ENCODE measurements at places on chromosomes 2 and 18.
A peak's percentile ranks its signal among the peaks of the same experiment; 100 is the strongest.

GRCh38 chr2:42136782-42137124 lies 32.4 kb upstream of the EML4 start:
- no peak for DNase-seq

DNA sequence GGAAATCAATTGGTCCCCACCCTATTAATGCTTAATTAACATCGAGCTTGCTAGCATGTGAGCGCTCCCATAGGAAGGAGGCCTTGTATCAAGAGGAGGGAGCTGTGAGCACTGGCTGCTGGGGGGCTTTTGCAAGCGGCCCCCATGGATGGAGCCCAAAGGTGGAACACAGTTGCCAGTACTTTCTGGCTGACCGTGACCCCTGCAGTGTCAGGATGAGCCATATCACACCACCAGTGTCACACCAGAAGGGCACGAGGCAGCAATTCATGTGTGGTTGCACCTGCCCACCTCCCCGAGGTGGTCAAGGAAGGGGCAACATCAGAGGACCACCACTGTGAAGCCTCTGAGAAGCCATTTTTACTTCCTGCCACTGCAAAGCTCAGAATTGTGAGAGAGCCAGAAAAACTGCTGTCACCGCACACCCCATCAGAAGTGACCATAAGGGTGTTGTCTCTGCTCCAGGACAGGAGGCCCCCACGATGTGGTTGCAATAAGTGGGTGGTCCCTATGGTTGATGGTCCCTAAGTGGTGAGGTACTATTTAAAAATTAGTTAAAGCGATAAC lies 99.8 kb upstream of the RAB6C start:
- no peak for DNase-seq

- no peak for DNase-seq
Measured at GRCh38 chr2:207290833-207291624, 125.3 kb upstream of the KLF7 start.

DNA sequence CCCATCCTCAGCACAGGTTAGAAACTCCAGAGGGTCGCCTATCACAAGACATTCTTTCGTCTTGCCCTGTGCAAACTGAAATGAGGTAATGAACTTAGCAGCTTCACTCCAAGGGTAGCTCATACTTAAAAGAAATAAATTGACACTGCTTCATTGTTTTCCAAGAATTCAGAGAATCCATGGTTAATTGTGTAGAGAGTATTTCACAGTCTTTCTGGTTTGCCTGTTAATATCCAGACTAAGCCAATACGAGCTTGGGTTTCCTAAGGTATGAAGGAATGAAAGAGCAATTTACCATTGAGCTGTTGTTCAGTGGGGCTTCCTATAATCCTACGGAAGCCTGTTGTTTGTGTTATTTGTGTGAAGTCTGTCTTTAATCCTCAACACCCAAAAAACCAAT lies 58.7 kb downstream of the FAM124B start:
- no peak for DNase-seq

DNA sequence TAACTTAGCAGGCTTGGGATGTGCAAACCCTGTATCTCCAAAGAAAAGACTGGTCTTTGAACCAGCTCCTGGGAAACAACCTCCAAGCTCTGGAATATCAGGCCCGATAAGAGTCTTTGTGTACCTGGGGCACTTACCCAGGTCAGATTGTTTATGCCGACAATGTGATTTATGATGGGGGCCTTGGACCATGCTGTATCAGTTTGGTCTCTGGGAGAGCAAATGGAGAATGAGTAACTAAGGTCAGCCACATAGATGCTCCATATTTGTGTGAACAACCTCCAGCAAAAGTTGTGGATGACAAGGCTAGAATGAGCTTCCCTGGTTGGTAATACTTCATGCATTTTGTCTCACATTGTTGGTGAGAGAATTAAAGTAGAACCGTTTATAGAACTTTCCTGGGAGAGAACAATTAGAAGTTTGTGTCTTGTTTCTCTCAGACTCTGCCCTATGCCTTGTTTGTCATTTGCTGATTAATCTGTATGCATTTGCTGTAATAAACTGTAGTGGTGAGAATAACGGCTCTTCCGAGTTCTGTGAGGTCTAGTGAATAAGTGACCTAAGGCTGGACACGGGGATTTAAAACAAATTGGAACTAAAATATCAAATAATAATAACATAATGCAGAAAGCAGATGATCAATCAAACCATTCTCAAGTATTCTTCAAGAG lies 259.1 kb downstream of the XIRP2 start:
- no peak for DNase-seq

DNA sequence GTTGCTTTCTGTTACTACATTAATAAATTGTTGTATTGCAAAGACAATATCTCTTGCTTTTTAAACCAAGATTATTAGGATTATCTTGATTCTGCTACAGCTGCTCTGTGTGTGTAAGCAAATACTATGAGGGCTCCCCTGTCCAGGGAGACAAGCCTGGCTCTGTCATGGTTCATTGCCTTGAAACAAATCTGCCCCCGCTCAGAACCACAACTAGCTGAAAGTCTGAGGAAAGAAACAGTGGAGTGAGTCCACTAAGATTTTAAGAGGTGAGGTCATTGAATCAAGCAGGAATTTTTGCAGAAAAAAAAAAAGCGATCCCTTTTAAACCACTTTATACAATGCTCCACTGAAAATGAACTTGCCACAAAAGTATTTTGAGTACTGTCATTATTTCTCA lies 30.8 kb upstream of the LRRTM4 start:
- peak; percentile 52 for DNase-seq

- no peak for DNase-seq
Measured at GRCh38 chr18:49862656-49863385, 49.5 kb upstream of the ACAA2 start.

GRCh38 chr2:233359823-233360222 lies 5.5 kb downstream of the DGKD start:
- DNase-seq, result no peak

GRCh38 chr18:48022531-48023329 lies 92.3 kb upstream of the SMAD2 start:
- no peak for DNase-seq

- DNase-seq, result no peak
Measured at GRCh38 chr2:65159906-65160305, 30.0 kb upstream of the RAB1A start.

DNA sequence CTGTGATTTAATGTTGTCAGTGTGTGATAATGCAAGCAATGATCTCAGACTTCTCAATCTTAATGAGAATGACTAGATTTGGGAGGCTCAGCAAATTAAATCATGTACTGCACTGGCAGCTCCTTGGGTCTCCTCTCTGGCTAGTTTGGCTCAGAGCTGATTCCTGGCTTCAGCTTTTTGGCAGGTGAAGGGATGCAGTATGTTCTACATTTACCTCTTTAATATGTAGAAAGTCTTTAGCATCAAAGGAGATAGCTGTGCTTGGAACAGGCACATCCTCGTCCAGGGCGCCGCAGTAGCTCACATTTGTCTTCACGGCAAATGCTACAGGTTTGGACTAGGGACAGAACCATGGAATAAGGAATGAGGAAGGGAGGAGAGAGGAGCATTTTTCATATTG lies 52.4 kb upstream of the ARL5A start:
- no peak for DNase-seq

DNA sequence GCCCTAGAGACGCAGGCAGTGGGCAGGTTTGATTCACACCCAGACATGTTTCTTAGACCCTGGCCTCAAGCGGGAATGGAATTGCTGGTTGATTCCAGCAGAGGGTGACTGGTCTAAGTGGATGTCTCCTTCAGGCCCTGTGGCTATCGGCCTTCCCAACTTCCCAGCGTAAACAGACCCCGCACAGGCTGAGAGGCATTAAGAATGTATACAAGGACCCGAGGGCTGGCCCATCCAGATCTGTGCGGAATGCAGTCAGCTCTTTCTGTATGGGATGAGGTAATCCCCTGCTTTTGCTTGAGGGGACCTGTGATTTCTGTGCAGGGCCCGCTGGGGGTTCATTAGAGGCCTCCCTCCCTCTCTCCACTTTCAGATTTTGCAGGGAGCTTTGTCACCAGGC lies 6.5 kb downstream of the ACKR3 start:
- no peak for DNase-seq

GRCh38 chr2:236570081-236570868 lies 650 bp downstream of the ACKR3 start:
- DNase-seq, result no peak

GRCh38 chr2:220320326-220320725 lies 692.9 kb downstream of the SLC4A3 start:
- no peak for DNase-seq

DNA sequence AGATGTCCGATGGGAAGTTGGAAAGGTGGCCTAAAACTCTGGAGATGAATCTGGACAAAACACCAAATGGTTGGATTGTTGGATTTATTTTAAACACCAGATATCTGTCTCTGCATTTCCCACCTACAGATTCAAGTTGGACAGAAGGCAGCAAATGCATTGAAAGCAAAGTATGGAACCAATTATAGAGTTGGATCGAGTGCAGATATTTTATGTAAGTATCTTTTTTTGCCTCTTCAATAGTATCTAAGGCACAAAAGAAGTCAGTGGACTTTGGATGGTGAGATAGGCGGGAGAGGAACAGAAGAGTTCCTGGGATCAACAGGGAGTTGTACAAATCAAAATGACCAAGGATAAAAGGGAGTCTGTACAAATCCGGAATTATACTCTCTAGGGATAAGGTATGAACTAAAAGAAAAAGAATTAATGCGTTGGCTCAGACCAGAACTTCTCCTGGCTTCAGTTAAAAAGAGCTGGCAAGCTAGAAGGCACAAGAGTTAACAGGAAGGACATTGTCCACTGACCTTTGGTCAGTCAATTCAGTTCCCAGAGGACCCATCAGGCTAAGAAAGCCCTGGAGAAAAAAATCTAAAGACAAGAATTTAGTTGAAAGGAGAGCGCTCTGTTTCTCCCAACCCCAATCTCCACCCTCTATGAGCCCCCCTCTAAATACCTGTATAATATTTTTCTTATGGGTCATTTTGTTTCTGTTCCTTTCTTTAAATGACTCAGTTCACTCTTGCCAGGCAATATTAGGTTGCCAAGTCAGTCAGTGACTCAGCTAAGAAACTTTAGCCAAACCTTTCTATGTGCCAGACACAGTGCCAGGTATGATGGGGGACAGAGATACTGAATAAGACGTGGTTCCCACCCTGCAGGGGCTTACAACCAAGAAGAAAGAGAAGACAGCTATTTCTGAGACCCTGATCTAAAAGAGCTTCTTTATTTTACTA lies 29.1 kb downstream of the CPO start:
- DNase-seq, result no peak

DNA sequence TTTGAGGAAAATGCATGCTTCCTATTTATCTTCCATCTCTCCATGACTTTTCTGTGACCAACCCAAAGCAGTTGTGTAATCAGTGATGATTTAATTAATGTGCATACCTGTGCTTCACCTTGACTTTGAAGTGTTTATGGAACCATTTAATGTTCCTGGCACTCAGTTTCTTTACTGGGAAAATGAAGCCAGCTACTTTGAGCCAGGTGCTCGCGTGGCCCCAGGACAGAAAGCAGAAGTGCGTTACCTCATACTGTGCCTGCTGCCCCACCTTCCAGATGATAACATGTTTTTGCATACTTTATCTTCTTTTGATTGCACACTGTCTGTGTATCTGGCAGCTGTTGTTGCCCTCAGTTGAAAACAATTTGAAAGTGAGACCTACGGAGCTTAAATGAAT lies 61.3 kb downstream of the PMAIP1 start:
- no peak for DNase-seq

DNA sequence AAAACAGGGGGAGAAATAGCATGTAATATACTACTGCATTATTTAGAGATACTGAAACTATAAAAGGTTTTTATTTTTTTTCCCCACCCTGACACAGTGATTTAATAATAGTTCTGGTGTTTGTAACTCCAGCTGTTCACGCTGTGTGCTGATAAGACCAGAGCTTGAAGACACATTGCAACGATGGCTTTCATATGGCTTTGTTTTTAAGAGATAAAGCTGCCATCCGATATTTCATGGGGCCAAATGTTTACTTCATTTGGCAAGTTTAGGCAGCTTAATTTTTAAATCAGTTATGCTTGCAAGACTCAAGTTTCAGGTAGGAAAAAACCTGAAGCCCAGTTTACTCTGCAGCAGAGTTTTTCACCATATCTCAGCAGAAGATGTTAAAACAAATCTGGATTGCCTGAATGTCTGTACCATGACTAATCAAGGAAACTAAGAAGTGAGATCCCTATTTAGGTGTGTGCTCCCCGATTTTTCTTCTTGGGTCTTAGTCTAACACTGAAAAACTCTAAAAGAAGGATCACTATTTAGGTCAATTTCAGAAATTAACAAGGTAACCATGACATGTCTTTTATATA lies 508.6 kb downstream of the PARD3B start:
- no peak for DNase-seq

DNA sequence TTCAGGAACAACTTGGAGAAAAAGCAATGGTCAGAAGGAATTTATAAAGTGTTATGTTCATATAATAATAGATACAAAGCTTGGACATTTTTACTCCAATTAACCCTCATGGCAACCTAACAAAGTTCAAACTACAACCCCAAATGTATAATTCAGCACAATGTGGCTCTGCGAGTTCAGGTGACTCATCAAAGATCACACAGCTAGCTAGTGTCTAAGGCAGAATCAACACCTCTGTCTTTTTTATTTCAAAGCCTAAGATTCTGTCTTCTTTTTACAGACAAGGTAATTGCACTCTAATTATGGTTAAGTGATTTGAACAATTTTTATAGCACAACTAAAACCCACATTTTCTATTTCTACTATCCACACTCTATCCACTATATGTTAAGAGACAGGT lies 90.5 kb downstream of the CHST9 start:
- no peak for DNase-seq

DNA sequence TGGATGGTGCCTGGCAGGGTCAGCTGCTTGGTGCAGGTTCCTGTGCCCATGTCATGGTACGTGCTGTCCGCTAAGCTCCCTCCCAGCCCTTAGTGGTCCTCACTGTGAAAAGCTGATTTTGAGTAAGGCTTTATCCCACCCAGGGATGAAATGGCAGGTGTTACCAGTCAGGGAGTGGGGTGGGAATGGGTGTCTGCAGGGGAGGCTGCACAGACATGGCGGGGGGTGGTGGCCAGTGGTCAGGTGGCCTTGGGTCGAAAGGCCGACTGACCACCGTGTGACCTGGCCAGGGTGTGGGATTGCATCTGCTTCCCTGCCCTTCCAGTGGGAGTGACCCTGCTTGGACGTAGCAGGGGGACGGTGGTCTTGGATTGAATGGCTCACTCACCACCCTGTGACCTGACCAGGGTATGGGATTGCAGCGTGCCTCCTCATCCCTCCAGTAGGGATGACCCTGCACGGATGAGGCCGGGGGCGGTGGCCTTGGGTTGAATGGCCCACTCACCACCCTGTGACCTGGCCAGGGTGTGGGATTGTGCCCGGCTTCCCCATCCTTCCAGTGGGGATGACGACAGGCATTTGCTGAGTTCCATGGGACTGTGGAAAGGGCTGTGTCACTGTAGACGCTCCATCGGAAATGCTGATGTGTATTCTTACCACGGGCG lies 29.8 kb downstream of the AGAP1 start:
- DNase-seq, result no peak

DNA sequence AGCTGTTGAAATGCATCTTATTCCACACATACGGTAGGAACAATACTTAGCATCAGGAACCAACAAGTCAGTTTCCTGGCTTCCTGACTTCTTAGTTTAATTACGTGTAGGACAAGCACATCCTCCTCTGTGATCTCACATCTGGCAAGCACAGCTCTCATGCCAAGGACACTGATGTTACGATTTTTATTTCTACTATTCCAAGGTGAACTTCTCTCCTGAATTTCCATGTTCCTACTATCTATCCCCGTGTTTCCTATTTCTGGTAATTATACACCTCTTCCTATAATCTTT lies 374.0 kb downstream of the NCKAP5 start:
- no peak for DNase-seq

GRCh38 chr18:55433648-55434047 lies 154.3 kb downstream of the TCF4 start:
- no peak for DNase-seq

GRCh38 chr18:55322178-55322735 lies 265.7 kb downstream of the TCF4 start:
- peak; percentile 81 for DNase-seq

Measured in left renal pelvis (tissue), 4 donors.